SJCRH30 (cell line): ENCODE measurements at places on chromosomes 5 and 9. TPM values are rescaled to one million over a fixed set of nuclear protein-coding genes. Genes with fewer than 3 reads are reported as not detected.

DNA sequence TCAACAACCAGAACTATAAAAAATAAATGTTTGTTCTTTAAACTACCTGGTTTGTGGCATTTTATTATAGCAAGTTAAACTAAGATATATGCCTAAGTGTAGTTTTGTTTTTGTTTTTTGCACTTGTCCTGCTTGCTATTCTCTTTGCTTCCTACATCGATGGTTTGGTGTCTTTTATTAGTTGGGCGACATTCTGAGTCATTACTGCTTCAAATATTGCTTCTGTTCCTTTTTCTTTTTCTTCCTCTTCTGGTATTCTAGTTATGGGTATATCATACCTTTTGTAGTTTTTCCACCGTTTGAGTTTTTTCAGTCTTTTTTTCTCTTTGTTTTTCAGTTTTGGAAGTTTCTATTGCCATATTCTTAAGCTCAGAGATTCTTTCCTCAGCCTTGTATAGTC lies 86.9 kb downstream of the MACIR start:
- DNase-seq: no peak
- H3K36me3 ChIP-seq: no peaks in the 10 kb centered on the region
- H3K4me1 ChIP-seq: peaks cover 3% of the 10 kb centered on the region; the same call in 1 of the 2 replicates
- no peak overlapping the region for H3K27ac ChIP-seq

- no peaks in the 10 kb centered on the region for H3K27me3 ChIP-seq
- H3K4me3 ChIP-seq: no peak overlapping the region
- DNase-seq: no peak
- no peak overlapping the region for H3K27ac ChIP-seq
- no peaks in the 10 kb centered on the region; the same call in 1 of the 2 replicates for H3K36me3 ChIP-seq
Measured at GRCh38 chr9:16622541-16622940, 247.9 kb downstream of the BNC2 start.

DNA sequence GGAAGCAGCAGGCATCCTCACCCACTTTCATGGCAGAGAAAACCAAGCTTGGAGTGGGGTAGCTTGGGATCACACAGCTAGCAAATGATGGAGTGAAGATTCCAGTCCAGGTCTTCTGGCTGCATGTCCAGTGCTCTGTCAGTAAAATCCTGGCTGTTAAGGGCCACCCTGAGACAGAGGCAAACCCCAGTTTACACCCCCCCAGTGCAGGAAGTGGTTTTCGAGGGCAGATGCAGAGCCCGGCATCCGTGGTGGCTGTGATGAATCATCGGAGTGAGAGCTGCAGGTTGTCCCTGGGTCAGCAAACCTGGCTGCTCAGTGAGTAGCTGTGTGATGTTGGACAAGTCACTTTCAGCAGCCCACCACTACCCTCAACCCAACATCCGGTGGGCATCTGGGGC lies 115.4 kb downstream of the RGS3 start:
- peak overlapping the region; percentile 4 for H3K4me3 ChIP-seq
- H3K27me3 ChIP-seq: no peaks in the 10 kb centered on the region
- peaks cover 45% of the 10 kb centered on the region for H3K4me1 ChIP-seq
- DNase-seq: peak; percentile 98
- H3K27ac ChIP-seq: peak overlapping the region; percentile 97

Gene IL31RA
- total RNA-seq: 0.18 TPM in 1 of 2 replicates, not detected in the other

GRCh38 chr5:44952376-44952775 lies 143.6 kb downstream of the MRPS30 start:
- no peaks in the 10 kb centered on the region for H3K4me1 ChIP-seq
- no peak overlapping the region for H3K4me3 ChIP-seq
- no peaks in the 10 kb centered on the region; the same call in 1 of the 2 replicates for H3K27me3 ChIP-seq
- no peaks in the 10 kb centered on the region for H3K36me3 ChIP-seq
- H3K27ac ChIP-seq: no peak overlapping the region

GRCh38 chr9:22079873-22080341 lies 70.8 kb upstream of the CDKN2B start:
- H3K36me3 ChIP-seq: no peaks in the 10 kb centered on the region
- peaks cover 16% of the 10 kb centered on the region for H3K4me1 ChIP-seq
- no peak overlapping the region for H3K27ac ChIP-seq
- no peak for DNase-seq
- H3K27me3 ChIP-seq: no peaks in the 10 kb centered on the region
- H3K4me3 ChIP-seq: no peak overlapping the region

GRCh38 chr9:99239341-99240060 lies 17.4 kb downstream of the SEC61B start:
- no peak overlapping the region for H3K27ac ChIP-seq
- no peaks in the 10 kb centered on the region for H3K36me3 ChIP-seq
- H3K4me1 ChIP-seq: peaks cover 10% of the 10 kb centered on the region

- no peak overlapping the region for H3K4me3 ChIP-seq
- no peak overlapping the region for H3K27ac ChIP-seq
- no peaks in the 10 kb centered on the region for H3K4me1 ChIP-seq
- no peaks in the 10 kb centered on the region for H3K36me3 ChIP-seq
Measured at GRCh38 chr9:8019636-8020035, 220.1 kb upstream of the DMAC1 start.

DNA sequence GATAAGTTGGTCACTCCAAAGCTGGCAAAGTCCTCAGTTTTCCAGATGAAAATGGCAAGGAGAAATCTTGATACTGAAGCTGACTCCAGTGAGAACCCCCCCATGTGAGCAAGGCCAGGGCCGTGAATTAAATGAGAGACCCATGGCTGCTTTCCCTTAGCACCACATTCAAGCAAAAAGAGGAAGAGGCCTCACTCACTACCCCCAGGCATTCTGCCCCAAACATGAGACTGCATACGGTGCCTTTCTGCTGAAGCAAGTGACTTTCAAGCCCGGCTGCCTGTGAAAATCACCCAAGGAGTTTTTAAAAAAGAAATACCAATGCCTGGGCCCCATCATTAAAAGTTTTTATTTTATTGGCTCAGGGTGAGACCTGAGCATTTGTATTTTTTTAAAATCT lies 66.9 kb downstream of the TMEM252 start:
- no peak overlapping the region for H3K4me3 ChIP-seq
- no peaks in the 10 kb centered on the region for H3K27me3 ChIP-seq
- no peak overlapping the region for H3K27ac ChIP-seq
- peaks cover 6% of the 10 kb centered on the region; the same call in 1 of the 2 replicates for H3K4me1 ChIP-seq
- no peak for DNase-seq
